ENCODE measurements at places on chromosomes 6 and 20. TPM values are rescaled to one million over a fixed set of nuclear protein-coding genes. Genes with fewer than 3 reads are reported as not detected.

GRCh38 chr6:125868252-125868651 lies 77.5 kb downstream of the NCOA7 start:
- DNase-seq: no peak

DNA sequence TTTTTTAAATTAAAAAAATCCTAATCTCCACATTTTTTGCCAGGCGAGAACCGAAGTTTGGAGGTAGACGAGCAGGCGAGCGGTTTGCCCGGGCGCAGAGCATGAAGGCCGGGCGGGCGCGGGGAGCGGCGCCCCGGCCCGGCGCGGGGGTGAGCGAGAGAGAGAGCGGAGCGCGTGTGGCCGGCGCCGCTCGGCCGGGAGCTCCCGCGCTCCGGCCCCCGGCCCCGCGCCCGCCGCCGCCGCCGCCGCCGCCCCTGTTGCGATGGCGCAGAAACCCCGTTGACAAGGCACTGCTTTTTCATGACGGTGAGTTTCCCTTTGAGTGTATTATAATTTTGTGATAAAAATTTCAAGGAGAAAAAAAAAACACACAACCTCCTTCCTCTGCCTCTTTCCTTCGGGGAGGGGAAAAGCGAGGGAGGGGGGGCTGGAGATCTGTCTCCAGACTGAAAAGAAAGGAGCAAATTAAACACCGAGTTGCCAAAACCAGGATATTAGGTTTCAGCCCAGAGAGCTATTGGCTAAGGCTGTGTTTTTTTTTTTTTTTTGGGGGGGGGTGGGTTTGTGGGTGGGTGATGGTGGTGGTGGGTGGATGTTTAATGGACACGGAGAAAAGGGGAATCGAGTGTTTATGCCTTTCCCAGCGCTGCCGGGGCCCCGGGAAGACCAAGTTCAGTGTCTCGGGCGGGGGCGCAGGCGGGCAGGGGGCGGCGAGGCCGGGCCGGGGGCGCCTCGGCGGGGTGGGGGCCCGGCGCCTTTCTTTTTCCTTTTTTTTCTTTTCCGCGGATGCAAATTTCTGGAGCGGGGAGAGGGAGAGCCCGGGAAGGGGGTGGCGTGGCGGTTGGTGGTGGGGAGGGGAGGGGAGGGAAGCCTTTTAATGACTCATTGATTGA lies at the start of gene BICRAL:
BICRAL (plus strand) TSS at position 257 of the 893 bp plus-strand sequence. CDS start 39,971 bp downstream, outside the sequence.
- peak; percentile 58 for DNase-seq

DNA sequence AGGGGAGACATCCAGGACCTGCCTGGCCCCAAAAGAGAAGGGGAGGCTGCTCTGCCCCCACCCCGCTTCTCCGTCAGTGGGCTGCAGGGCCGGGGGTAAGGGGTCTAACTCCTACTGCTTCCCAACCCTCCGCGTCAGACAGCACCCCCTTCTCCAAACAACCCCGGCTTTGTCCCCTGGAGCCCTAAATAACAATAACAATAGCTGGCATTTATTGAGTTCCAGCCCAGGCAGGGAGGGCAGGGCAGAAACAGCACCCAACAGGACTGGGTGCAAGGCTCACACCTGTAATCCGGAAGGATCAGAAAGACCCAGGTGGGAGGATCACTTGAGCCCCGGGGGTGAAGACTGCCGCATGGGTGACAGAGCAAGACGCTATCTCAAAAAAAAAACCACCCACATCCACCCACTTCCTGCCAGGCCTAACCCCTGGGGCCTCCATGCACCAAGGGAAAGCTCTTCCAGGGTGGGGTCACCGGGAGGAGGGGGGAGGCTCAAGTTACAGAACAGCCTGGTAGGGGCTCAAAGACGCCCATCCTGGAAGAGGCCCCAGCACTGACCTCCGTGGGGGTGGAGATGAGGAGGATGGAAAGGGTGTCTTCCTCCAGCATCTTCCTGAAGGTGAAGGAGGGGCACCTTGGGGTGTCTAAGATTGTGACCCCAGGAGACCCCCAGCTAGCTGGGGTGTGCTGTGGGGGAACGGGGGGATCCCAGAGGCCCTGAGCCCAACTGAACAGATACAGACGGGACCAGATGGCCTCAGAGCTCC lies 1.3 kb upstream of the FNDC11 start:
- DNase-seq: no peak

GRCh38 chr6:124977067-124977908 lies 15.1 kb downstream of the RNF217 start:
- no peak for DNase-seq

GRCh38 chr20:61500791-61501321 lies 248.8 kb downstream of the CDH4 start:
- DNase-seq: no peak

Gene PROKR2
- not detected for total RNA-seq

DNA sequence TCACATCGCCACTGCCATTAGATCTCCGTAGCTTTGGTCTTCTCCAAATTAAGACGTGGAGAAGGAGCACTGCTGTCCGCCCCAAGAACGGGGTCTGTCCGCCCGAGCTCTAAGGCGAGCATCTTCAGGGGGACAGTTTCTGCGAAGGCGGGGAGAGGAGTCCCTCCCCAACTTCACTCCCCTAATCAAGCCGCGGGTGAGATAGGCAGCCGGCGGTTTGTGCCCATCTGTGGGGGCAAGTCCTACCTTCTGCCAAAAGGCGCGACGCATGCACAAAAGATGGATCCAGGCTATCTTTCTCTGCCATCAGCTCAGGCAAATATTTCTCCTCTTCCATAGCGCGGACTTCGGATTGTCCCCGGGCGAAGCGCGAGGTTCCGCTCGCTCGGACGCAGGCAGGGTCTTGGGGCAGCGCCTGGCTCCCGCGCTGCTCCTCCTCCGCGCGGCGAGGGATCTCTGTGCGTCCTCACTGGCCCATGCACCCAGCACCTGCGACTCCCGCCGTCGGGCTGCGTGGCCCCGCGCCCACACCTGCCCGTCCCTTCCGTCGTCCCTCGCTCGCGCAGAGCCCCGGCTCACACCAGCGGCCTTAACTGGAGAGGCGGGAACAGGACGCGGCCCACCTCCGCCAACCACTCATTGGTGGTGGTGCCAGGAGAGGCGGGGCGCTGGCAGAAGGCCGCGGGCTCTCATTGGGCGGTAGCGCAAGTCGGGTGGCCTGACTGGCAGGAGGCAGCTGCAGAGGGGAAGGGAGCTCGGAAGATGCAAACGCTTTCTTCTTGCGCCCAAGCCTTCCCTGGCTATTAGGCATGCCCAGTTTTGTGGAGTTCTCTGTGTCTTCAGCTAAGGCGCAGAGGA lies at the start of gene KHDRBS2:
KHDRBS2 (minus strand) TSS at position 614 of the 858 bp plus-strand sequence.
- no peak for DNase-seq
